Right ventricle myocardium superior (tissue), 1 donor: ENCODE measurements at places on chromosomes 13 and 19.

DNA sequence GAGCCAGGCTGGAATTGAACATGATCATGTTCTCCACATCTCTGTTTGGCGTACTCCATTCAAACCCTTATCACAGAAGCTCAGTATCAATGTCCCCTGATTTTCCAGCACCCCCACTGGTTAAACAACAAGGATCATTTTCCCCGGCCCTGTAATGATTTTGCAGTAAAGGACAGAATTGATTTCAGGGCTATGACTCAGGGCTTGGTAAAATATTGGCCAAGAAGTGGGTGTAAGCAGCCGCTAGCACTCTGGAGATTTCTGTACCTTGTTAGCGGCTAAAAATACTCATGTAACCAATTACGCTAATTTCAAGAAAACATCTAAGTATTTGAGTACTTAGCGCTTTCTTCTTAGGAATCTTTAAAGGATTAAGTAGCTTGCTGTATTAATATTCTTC lies 69.5 kb upstream of the FNDC3A start:
- no peak for DNase-seq

DNA sequence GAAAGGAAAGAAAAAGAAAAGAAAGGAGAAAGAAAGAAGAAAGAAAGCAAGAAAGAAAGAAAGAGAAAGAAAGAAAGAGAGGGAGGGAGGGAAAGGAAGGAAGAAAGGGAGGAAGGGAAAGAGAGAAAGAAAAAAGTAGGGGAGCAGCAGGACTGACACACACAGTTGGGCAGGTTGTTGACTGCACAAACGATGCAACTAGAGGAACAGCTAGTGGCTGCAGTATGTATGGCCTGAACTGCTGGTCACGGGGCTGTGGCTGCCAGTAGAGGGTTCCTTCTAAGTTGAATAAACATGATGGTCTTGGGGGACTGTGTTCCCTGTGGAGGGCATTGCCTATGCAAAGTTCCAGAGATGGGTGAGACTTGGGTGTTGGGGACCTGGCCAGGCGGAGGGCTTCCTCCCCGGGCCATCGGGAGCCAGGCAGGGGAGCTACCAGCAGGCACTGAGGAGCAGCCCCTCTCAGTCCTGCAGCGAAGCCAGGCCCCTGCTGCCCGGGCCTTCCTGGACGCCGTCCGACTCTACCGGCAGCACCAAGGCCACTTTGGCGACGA lies 16.7 kb upstream of the COLGALT1 start:
- no peak for DNase-seq

DNA sequence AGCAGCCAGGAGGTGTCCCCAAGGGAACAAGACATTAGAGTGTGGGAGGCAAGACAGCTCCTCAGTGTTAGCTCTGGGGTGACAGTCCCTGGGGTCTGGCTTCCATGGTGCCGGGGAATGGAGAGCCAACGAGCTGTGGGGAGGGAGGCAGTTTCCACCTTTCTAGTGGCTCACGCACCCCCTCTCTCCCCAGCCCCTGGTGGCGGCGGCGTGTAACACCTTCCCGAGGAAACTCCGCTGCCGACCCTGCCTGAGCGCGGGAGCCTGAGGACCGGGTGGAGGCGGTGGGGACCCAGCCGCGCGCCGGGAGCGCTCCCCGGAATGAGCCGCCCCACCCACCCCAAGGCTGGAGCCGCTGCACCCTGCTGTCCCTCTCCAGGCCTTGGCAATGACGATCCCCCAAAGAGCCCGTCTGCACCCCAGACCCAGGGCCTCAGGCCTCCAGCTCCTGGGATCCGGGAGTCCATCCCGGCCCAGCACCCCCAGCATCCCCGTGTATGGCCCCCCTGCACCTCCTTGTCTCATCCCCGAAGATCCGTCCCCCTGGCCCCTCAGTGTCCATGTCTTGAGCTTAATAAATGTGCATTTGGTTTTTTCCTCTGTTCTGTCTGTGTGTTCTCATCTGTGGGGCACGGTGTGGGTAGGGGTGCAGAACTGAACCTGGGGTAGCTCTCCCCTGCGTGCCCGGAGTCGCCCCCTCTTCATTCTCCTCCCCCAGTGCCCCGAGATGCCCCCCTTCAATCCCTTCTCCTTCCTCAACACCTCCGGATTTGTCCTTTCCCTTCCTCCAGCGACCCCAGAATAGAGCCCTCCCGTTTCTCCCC lies 622 bp upstream of the FXYD5 start:
- DNase-seq, result peak; percentile 55

GRCh38 chr19:10615429-10616023 lies 9.8 kb upstream of the SLC44A2 start:
- DNase-seq, result no peak

DNA sequence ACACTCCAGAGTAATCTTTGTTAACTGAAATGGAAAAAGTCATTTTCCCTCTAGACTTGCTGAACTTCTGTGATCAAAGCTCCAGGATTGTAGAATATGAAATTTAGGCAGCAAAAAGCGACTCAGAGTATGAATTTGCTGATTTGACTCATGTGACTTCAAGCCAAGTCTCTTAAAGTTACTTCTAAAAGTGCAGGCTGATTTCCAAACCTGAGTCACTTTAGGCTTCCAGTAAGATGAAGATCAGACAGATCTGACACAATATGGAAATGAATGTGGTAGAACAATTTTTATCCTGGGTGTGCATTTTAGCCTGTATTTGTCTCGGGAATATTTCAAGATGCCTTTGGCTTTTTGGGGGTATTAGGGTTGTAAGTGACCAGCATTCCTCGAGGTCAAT lies 151.0 kb upstream of the TMTC4 start:
- DNase-seq, result no peak

GRCh38 chr19:1365319-1366269 lies 18.1 kb upstream of the NDUFS7 start:
- DNase-seq, result no peak

DNA sequence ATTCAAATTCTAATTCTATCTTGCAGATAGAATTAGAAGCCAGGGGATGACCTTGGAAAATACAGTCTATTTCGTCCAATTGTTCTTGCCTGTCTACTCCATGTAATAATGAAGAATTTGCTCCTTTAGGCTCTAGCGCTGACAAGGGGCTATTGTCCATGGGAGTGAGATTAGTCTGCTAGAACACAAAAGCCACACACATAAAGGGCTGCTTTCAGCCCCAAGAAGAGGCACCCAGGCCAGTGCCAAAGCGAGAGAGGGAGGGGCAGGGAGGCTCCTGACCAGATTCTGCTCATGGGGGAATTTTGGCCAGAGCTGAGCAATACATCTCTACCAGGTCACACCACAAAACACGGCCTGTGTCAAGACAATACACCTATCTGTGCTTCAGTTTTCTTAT lies 1306.9 kb downstream of the UQCRFS1 start:
- DNase-seq, result no peak

GRCh38 chr19:51822946-51823345 lies 28.0 kb downstream of the FPR3 start:
- no peak for DNase-seq

DNA sequence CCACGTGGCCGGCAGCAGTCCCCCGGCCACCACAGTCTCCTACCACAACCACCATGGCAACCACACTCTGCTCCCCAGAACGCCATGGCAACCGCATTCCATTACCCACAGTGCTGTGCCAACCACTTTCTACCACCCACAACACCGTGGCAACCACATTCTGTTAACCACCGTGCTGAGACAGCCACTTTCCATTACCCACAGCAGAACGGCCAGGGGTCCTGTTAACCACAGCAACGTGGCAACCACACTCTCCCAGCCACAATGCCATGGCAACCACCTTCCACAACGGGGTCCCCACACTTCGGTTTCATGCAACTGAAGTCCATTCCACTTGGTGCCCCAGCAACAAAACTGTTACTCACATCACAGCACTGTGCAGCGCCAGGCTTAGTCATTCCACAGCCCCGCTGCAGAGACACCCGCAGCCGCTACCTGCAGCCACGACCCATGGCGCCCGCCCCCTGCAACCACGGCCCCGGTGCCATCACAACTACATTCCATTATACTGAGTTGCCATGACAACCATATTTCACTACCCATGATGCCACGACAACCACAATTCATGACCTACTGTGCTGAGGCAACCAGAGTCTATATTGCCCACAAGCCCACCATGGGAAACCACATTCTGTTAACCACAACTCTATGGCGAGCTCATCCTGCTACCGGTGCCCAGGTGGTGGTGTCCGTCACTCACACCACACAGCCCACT lies 10.0 kb downstream of the DPF1 start:
- DNase-seq, result no peak

GRCh38 chr19:37655301-37655688 lies at the start of gene ZFP30:
Gene ZFP30, minus strand, starts transcription at chr19:37655465. Its CDS starts 7,643 bp downstream, at chr19:37647822.
- DNase-seq, result peak; percentile 95

DNA sequence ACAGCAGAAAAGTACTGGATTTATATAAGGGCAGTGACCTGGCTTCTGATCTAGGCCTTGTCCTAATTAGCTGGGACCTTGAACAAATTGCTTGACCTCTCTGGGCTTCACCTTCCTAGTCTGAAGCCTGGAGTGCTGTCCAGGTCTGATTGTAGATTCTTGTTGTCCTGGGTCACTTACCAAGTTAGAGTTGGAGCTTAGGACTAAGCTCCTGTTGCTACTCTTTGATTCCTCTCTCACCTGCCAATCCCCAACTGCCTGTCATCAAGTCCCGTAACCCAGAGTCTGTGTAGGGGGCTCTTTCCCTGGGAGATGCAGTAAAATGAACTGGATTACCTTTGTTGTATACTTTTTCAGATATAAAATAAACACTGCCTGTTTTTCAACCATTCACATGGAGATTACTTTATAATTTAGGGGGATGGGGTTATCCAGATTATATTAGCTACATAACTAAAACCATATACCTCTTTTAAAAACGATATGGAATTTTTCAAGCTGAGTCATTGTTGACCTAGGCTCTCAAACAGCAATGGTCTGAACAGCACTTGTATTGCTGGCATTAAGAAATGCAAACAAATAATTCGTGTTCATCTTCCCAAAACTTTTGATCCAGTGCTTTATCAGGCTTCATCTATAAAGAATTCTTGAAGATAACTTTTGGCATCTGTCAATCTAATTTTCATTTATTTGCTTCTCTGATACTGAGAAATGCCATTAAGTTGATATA lies 5.8 kb downstream of the ARHGAP35 start:
- no peak for DNase-seq
